Posterior vena cava (tissue), 2 donors: ENCODE measurements at places on chromosomes 5 and 9. TPM values are rescaled to one million over a fixed set of nuclear protein-coding genes. Genes with fewer than 3 reads are reported as not detected.

The PALM2AKAP2 gene
- 65.6 TPM for total RNA-seq

DNA sequence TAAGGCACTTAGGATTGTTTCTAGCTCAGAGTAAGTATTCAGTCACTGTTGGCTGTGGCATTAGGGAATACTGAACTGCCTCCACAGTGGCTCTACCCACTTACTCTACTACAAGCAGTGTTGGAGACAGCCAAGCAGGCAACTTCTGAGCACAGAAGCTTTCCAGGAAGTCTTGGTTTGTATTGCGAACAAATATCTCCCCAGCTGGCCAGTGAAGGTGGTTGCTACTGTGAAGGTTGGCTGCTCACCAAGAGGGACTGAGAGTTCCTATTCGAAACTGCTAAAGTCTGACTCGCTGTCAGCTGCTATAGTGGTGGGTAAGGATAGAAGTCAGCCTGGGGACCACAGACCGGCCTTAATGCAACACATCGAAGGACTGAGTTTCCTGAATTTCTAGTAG lies 319.1 kb downstream of the KIF4B start:
- DNase-seq, result no peak

GRCh38 chr5:27474047-27474309 lies 435.6 kb upstream of the CDH9 start:
- no peak for DNase-seq

DNA sequence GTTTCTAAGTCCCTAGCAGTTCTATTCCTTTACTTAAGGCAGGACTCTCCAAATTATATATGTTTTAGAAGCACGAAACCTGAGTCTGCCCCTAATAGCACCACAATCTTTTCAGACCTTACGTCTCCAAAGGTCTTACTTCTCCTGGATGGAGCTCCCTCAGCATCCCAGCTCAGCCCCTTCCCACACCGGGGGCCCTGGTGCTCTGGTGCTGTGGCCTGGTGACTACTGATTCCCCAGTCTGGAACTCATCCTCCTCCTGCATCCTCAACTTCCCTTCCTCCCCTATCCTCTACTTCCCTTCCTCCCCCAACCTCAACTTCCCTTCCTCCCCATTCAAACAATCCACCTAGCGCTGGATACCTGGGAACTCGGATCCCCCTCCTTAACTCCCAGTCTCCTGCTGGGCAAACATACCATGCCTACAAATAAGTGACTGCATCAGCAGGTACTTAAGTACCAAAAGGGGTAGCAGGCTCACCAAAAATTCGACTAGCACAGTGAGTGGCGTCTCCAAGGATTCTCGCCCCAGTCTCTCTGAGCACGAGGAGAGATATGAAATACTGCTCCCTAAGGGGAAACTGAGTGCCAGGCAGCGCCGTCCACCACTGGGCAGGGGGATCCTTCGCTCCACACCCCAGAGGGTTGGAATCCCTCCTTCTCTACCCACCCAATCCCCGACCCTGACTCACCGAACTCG lies 831 bp downstream of the IGFBPL1 start:
- DNase-seq, result no peak

- peak; percentile 80 for DNase-seq
These were observed 624 bp downstream of the FBXW11 start for GRCh38 chr5:172005708-172006320.
